Esophagus squamous epithelium (tissue), 5 donors: ENCODE measurements at places on chromosomes 11 and 22.

DNA sequence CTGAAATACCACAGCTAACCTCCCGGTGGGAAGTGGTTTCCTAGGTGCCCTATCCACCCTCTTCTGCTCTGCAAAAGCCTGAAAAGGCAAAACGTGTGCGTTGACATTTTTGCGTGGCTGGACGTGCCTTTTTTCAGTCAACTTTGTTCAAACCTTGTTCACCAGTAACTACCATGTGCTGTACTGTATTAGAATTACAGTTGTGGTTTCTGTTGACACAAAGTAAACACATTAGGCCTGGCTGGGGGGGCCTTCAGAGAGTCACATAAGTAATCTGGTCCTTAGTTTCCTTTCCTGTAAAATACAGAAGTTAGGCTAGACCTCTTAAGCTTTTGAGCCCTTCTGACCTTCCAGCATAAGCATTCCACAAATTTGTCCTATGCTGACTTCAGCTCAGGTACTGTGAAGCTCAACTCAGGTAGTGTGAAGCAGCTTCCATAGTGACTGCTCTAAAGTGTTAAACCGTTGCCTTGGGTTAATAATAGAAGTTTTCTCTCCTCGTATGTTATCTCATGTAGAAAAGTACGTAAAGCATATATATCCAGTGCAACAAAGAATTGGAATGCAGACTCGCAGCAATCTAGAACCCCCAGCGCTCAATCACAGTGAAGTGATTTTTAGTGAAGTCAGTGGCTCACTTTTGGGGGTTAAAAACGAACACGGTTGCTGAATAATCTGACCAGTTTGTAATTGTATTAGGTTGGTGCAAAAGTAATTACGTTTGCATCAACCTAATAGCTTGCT lies 1.8 kb downstream of the EWSR1 start:
- no peak for DNase-seq

DNA sequence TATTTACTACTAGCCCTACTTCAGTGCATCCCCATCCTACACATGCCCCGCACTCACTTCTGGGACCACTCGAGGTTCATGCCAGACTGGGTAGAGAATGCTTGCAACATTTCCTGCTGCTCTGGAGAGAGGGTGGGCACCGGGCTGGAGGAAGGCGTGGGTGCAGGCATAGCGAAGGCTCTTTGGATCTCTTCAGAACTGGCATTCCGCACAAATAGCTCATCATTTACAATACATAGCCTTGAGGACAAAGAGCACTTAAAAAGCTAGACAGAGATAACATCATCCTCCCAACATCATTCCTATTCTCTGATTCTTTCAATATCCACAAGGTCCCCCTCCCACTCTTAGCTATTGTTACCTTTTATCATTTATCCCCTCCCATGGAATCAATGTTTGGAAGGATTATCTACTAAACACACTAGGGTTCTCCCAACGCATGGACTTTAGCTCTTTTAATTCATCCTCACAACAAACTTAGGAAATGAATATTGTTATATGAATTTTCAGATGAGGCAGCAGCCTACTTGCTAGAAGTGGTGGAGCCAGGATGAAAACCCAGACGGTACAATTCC lies 2.5 kb upstream of the TMEM223 start:
- DNase-seq: no peak

- DNase-seq: no peak
Observed at GRCh38 chr11:20064961-20065405, 95.3 kb downstream of the DBX1 start.

DNA sequence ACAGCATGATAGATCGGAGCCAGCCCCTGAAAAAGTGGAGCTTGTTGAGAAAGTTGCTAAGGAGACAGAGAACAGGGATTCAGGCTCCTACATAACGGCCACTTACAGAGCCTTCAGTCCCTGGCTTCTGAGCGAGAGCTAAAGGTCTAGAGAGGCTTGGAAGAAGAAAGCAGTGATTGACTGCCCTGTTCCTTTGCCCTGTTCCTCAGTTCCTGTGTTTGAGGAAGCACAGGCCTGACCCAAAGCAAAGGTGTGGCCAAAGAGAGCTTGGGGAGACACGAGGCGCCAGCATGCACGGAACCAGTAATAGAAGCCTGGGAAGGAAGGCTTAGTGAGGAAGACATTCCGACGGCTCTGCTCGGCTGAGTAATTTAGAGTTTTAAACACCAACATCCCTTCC lies 74.1 kb upstream of the CSNK2A3 start:
- DNase-seq: no peak

GRCh38 chr11:44527476-44527875 lies 38.0 kb upstream of the CD82 start:
- no peak for DNase-seq

DNA sequence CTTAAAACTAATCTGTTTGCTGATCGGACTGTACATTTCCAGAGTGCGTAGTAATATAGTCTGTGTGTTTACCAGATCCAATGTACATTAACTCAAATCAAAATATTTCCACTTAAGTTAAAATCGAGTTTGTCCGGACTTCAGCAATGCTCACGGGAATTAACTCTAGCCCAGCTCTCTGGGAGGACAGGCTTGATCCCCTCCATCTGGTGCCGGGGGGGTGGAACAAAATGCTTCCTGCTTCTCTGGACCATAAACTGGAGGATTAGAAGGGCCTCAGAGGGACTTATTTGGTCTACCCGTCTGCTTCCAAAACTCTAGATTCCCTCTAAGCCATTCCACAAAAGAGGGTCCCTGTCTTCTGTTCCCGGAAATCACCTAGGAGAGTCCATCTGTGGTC lies 511.2 kb downstream of the BUD13 start:
- DNase-seq: no peak

DNA sequence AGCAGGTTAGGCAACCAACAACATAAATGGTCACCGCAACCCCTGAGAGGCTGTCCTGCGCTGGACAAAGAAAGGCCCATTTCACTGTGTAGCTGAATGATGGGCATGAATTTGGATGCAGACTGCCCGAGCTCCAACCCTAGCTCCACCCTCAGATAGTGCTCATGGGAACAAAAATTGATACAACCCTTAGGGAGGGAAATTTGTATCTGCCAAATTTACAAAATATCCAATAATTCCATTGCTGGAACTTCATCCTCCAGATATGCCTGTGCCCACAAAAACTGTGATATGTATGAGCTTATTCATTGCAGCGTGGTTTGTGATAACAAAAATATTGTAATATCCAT lies 2.0 kb downstream of the MS4A8 start:
- DNase-seq: no peak

- no peak for DNase-seq
Observed at GRCh38 chr11:126468102-126468521, 112.6 kb downstream of the ST3GAL4 start.
